Hepatocyte (in vitro differentiated cells): ENCODE measurements at places on chromosomes 3 and 15. TPM values are rescaled to one million over a fixed set of nuclear protein-coding genes. Genes with fewer than 3 reads are reported as not detected.

GRCh38 chr15:66879531-66880368 lies 177.7 kb downstream of the SMAD6 start:
- no peaks in the 10 kb centered on the region for H3K27me3 ChIP-seq
- no peak overlapping the region for H3K4me3 ChIP-seq
- H3K27ac ChIP-seq, result no peak overlapping the region
- no peaks in the 10 kb centered on the region for H3K36me3 ChIP-seq
- DNase-seq, result no peak

Gene UBE2Q2
- total RNA-seq, result 50.9 TPM in 2 replicates

DNA sequence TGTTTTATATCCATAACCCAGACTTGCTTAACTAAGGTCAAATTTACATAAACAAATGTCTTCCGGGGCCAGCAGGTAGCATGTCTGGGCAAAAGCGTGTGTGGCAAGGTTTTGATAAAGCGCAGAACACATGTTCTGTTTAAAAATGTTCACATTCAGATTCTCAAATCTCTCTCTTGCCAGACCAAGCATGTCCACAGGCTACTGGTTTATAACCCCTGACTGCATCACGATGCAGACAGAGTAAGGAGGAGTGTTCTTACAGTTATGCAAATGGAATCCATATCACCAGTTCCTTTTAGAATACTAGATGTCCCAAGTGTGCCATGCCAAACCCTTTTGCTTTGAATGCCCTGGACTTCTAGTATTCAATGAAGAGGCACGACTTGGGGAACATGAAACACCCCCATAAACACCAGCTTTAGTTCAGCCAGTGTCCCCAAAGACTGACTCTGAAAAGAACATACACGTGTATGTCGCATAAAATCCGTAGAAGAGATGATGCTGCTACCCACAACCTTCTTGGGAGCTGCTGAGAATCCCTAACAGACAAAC lies 412.0 kb downstream of the CNTN4 start:
- no peaks in the 10 kb centered on the region for H3K4me1 ChIP-seq
- no peaks in the 10 kb centered on the region for H3K27me3 ChIP-seq
- H3K27ac ChIP-seq, result no peak overlapping the region
- no peak overlapping the region for H3K4me3 ChIP-seq
- DNase-seq, result no peak
- H3K36me3 ChIP-seq, result no peaks in the 10 kb centered on the region

Gene RLBP1
- not detected in 2 replicates for total RNA-seq

GRCh38 chr3:18507333-18507732 lies 82.2 kb upstream of the SATB1 start:
- no peak overlapping the region for H3K27ac ChIP-seq
- H3K27me3 ChIP-seq, result no peaks in the 10 kb centered on the region
- no peak overlapping the region for H3K4me3 ChIP-seq
- no peak for DNase-seq
- H3K4me1 ChIP-seq, result peaks cover 3% of the 10 kb centered on the region

Gene MAGEL2
- total RNA-seq, result 3.1 and 5.4 TPM in 2 replicates

DNA sequence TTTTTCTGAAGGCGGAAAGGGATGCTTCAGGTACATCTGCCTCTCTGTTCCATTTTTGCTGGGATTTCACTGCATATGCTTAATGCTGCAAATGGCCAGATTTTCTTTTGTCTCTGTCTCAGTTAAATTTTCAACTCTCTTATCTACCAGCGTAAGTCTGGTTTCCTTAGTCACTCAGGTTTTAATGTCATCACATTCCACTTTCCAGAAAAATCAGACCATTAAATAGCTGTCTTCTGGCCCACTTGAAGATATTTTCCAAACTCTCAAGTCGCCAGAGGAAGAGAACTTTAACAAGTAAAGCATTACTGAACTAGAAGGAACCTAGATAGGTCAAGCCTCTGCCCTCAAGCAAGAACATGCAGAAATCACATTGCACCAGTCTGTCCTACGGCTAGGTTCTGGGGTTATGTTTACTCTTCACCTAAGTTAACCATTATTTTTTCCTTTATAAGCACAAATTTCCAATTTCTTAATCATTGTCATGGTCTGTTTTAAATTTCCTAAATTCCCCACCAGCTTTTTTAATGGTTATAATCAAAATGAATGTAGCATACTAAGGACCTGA lies 26.5 kb downstream of the AVEN start:
- H3K27me3 ChIP-seq, result no peaks in the 10 kb centered on the region
- no peaks in the 10 kb centered on the region for H3K36me3 ChIP-seq
- no peak overlapping the region for H3K27ac ChIP-seq

DNA sequence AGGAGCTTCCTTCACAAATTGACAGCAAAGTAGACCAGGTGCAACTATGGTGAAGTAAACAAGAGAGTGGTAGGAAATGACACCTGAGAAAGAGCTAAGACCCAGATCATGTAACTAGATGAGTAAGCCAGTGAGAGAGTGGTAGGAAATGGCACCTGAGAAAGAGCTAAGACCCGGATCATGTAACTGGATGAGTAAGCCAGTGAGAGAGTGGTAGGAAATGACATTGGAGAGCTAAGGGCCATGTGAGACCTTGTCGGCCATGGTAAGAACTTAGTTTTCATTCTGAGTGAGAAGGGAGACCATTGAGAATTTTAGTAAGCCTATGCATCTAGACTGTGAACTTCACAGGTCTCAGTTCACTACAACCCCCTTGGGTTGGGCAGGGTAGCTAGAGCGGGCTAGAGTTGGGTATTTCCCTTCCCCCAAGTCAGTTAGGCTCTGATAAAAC lies 5.4 kb upstream of the SENP7 start:
- H3K27me3 ChIP-seq, result no peaks in the 10 kb centered on the region
- H3K27ac ChIP-seq, result no peak overlapping the region
- peak; percentile 9 for DNase-seq
- H3K36me3 ChIP-seq, result no peaks in the 10 kb centered on the region
- H3K4me3 ChIP-seq, result no peak overlapping the region
- peaks cover 6% of the 10 kb centered on the region for H3K4me1 ChIP-seq

Gene UBA7
- 10.7 and 14.7 TPM in 2 replicates for total RNA-seq

GRCh38 chr3:124119056-124119716 lies 127.3 kb upstream of the ROPN1 start:
- no peak overlapping the region for H3K27ac ChIP-seq
- no peaks in the 10 kb centered on the region for H3K36me3 ChIP-seq
- no peaks in the 10 kb centered on the region for H3K27me3 ChIP-seq
- no peaks in the 10 kb centered on the region for H3K4me1 ChIP-seq

DNA sequence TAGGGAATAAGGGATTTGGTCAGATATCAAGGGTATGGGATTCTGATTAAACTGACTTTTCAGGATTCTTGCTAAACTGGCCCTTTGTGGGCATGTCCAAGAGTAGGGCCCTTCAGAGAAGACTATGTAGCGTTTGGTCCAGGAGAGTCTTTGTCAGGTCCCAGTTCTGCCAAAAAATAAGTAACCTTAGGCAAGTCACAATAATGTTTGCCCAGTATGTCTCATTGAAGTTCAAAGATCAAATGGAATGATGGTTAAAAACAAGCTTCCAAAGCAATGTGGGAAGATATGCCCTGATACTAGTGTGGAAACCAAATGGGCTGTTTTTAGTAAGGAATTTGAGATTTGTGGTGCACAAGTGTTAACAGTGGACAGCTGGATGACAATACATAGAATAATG lies 454.4 kb downstream of the WDR72 start:
- no peaks in the 10 kb centered on the region for H3K27me3 ChIP-seq
- no peaks in the 10 kb centered on the region for H3K4me1 ChIP-seq
- no peak overlapping the region for H3K4me3 ChIP-seq
- no peaks in the 10 kb centered on the region for H3K36me3 ChIP-seq
- no peak overlapping the region for H3K27ac ChIP-seq

DNA sequence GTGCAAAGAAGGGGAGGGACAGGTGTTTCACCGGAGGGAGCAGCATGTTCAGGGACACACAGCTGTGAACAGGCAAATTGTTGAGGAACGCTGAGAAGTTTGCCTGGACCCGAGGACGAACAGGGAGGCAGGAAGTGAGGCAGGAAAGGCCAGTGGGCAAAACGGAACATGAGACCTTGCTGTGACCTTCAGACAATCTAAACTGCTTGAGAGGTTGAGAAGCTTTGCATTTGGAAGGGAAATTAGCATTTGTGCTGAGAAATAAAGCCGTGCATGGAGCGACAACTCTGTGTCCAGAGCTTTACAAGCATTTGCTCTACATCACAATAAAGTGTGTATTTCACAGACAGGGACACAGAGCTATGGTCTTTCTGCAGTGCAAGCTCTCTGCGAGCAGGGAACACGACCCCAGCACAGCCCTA lies 47.9 kb downstream of the CDC25A start:
- DNase-seq, result no peak
- H3K4me3 ChIP-seq, result no peak overlapping the region
- H3K27ac ChIP-seq, result no peak overlapping the region
- H3K36me3 ChIP-seq, result no peaks in the 10 kb centered on the region

- H3K4me3 ChIP-seq, result no peak overlapping the region
- no peaks in the 10 kb centered on the region for H3K4me1 ChIP-seq
- H3K27ac ChIP-seq, result no peak overlapping the region
- H3K27me3 ChIP-seq, result no peaks in the 10 kb centered on the region
Measured at GRCh38 chr15:70039917-70040316, 57.8 kb downstream of the TLE3 start.

- no peak overlapping the region for H3K4me3 ChIP-seq
- H3K4me1 ChIP-seq, result peaks cover 4% of the 10 kb centered on the region
- no peak for DNase-seq
- H3K27me3 ChIP-seq, result no peaks in the 10 kb centered on the region
- no peak overlapping the region for H3K27ac ChIP-seq
Measured at GRCh38 chr15:69755551-69756310, 303.1 kb downstream of the RPLP1 start.

DNA sequence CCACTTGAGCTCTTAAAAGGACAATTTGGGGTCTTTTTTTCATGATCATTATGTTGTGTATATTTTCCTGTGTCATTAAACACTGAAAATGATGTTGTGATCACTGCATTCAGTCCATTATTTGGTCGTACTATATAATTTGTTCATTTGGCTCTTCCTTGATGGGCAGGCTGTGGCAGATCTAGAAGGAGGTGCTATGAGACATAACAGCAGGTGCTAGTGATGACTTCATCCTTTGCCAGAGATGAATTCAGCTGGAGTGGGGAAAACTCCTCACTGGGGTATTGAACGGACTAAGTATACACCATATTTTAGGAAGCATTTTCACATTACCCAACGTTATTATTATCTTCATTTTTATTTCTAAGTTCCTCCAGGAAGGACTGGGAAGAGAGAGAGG lies 12.0 kb downstream of the CMTM7 start:
- no peak overlapping the region for H3K4me3 ChIP-seq
- no peak for DNase-seq
- no peaks in the 10 kb centered on the region for H3K27me3 ChIP-seq
- peaks cover 15% of the 10 kb centered on the region for H3K4me1 ChIP-seq

DNA sequence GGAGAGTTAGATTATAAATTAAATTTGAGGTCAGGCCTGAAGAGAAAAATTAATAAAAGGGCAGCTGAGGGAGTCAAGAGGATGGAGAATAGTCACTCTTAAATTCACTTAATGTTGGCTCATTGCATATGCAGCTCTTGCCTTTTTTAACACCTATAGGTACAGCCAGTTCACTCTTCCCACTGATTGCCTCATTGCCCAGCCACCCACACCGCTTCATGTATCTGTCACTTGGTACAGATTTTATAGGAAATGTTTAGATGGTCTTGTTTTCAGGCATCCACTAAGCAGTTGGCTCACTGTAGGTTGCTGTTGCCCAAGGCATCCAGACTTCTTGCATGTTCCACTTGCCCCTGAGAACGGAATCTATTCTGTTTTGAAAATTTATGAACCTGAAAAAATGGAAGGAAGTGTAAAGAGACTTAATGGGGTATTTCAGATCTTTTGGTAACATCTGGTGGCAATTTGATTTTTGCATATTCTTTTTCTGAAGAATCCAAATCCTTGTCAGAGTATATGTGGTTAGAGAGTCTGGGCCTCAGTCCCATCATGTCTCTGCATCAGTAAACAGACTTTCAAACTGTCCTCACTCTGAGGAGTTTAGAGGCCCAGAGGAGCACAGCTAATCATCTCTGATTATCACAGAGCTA lies 151.9 kb downstream of the RBPMS2 start:
- no peak overlapping the region for H3K4me3 ChIP-seq
- peak overlapping the region; percentile 24 for H3K27ac ChIP-seq
- peaks cover 32% of the 10 kb centered on the region for H3K4me1 ChIP-seq
- DNase-seq, result no peak
- no peaks in the 10 kb centered on the region for H3K27me3 ChIP-seq

DNA sequence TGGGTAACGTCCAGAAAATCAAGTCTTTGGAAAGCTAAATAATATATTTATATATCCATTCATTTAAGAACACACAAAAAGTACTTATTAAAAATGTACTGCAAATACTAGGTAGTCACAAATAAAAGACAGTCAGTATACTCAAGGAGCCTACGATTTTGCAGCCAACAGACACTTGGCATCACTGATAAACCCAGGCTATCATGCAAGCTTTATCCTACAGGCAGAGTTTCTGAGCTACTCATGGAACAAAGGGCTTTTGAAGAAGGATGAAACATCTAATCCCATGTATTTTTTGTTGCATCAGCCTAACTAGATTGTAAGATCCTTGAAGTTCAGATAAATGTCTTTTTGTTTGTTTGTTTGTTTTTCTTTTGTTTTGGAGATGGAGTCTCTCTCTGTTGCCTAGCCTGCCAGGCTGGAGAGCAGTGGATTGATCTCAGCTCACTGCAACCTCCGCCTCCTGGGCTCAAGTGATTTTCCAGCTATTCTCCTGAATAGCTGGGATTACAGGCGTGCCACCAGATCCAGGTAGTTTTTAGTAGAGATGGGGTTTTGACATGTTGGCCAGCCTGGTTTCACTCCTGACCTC lies 319.4 kb upstream of the MDFIC2 start:
- H3K27ac ChIP-seq, result no peak overlapping the region
- no peaks in the 10 kb centered on the region for H3K27me3 ChIP-seq
- no peaks in the 10 kb centered on the region for H3K36me3 ChIP-seq
- DNase-seq, result no peak

DNA sequence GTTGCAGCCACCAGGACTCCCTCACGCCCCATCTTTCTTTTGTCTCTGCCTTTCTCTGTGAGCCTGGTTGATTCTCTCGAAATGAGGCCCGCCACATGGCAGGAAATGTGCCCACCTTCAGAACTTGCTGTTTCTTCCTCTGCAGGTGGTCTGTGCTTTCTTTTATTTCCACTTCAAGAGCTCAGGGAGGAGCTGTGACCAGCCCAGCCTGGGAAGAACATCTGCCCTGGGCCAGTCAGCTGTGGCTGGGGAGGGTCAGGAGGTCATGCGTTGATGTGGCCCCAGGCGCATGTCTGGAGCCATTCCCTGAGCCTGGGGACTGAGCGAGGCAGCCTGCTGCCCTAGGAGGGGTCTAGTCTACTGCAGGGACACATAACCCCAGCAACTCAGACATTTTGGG lies 8.0 kb downstream of the FBLN2 start:
- no peak for DNase-seq
- no peak overlapping the region for H3K27ac ChIP-seq
- peaks cover 8% of the 10 kb centered on the region for H3K4me1 ChIP-seq
- H3K36me3 ChIP-seq, result no peaks in the 10 kb centered on the region
- H3K4me3 ChIP-seq, result no peak overlapping the region
